NCI-H2081 (cell line): ENCODE measurements at places on chromosomes 12 and 14.

DNA sequence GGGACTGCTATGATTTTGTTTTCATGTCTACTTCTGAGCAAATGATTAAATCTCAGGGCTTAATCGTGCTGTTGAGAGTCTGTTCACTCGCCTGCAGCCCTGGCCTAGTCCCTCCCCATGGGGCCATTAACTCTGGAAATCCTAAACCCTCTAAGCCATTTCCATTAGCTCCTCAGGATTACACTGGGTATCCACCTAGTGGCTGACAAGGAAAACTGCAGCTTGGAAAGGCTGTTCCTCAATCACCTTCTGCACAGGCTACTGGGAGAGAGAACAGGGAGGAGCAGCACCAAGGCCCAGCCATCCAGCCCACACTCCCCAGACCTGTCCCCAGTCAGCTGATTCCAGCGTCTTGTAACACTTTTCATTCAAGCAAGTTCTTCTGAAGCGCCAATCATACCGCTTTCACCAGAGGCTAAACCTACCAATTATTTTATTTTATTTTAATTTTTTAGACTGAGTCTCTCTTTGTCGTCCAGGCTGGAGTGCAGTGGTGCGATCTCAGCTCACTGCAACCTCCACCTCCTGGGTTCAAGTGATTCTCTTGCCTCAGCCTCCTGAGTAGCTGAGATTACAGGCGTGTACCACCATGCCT lies 48.7 kb downstream of the NEUROD4 start:
- DNase-seq = peak; percentile 60

DNA sequence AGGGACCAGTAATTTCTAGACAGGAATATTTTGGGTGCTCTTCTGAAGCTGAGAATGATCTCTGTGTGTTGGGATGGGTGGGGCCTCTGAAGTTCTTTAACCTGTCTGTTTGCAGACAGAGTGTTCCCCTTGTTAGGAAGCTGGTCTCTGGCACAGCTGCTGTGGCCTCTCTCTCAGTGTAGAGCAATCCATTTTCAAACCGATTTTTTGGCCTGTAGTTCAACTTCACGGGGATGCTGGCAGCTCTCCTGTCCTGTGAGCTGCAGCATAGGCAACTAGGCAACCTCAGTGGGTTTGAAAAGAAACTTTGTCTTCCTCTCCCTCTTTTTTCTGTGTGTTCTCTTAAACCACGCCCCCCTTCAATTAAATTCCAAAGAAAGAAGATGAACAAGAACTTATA lies 69.1 kb downstream of the SMOC1 start:
- DNase-seq = no peak

DNA sequence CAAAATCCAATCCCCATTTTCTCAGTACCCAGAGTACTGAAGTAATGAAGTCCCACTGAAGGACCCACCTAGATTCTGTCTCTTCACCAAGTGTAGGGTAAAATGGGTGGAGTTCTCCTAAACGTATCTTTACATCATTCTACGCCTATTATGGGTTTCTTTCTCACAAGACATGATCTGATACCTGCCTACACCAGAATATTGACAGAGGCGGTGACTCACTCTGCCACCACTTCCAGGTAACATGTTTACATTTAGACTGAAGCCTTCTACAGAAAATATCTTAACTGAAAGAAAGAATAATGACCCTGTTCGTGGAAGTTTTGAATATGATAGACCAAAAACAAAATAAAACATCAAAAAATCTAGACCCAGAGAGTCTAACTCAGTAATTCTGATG lies 89.8 kb downstream of the BTG1 start:
- DNase-seq = no peak

DNA sequence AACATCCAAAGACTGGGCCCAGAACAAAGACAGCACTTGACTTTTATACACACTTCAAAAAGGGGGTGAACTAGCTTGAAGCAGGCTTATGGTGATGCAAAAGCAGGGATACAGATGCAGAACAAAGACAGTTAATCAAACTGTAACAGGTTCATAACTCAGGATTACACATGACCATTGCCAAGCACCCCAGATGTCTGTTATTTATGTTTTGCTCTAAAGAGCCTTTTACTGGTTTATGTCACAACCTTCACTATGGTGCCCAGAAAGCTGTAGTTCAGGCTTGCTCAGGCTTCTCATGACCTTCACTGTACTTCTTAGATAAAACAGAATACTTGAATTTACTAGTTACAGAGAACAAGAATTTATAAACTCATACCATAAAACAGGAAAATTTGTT lies 31.7 kb upstream of the SLC38A4 start:
- DNase-seq = no peak

- DNase-seq = no peak
Observed at GRCh38 chr14:35355981-35356841, 48.3 kb downstream of the NFKBIA start.

DNA sequence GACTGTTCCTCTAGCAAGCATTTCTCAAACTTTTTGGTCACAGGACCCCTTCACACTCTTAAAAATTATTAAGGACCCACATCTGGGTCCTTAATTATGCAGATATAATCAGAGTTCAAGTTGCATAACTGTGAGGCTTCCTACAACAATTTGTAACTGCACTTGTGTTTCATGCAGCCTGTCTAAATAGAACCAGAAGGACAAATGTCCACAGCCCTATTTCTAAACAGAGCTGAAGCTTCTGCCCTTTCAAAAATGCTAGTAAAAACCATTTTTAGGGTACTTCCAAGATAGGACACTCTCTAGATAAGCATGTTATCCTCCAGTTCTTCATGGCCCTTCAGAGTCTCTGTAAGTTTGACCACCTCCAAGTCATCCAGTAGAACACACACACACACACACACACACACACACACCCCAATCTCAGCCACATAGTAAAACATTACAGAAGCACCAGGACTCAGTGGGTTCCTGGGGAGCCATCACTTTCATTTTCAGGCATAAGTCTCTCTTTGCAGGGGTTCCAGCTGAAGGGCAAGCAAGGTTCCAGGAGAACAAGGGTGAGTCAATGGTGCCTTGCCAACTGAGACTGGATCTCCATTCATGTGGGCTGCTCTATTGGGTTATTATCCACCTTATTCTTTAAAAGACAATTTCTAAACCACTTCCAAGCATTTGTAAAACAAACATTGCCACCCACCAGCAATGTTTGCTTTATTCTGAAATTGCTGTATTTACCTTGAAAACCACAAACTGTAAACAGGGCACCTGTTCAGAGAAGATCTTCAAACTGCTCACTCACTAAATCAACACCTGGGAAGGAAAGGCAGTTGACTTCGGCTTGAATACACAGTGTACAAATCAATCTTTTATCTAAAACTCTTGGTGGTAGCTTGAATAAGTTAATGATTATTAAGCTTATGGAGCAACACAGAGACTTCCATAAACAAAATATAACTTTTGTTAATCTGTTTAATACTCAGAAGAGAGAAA lies 64.1 kb downstream of the ITPR2 start:
- peak; percentile 15 for DNase-seq

DNA sequence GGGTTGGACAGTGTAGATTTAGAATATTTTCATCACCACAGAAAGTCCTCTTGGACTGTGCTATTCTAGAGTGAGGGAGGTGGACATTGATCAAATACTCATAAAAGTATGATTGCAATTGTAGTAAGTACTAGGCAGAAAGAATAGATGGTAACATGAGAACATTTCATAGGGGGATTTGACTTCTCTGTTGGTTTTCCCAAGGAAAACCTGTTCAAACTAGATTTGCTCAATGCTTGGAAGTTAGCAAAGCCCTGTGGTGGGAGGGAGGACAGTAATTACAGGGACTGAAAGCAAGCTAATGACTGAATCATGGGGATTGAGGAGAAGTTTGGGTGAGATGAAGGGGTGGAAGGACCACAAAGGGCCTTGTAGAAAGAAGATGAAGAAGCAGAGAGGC lies 24.4 kb upstream of the EID3 start:
- no peak for DNase-seq

- no peak for DNase-seq
Observed at GRCh38 chr14:63205866-63206265, 1.6 kb downstream of the RHOJ start.

DNA sequence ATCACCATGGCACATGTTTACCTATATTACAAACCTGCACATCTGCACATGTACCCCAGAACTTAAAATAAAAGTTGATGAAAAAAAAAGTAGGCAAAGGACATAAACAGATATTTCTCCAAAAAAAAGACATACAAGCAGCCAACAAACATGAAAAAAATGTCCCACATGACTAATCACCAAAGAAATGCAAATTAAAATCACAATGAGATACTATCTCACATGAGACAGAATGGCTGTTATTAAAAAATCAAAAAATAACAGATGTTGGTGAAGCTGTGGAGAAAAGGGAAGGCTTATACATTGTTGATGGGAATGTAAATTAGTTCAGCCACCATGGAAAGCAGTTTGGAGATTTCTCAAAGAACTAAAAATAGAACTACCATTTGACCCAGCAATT lies 68.0 kb upstream of the FAR2 start:
- no peak for DNase-seq

GRCh38 chr12:17062267-17063036 lies 456.5 kb upstream of the LMO3 start:
- peak; percentile 96 for DNase-seq
